Stimulated activated CD8-positive, alpha-beta memory T cell treated with anti-CD3 and anti-CD28 coated beads, Interleukin-12 subunit alpha, Interleukin-12 subunit beta, amount 100 ng/mL, for 1 hour (primary cell): ENCODE measurements at places on chromosomes 2 and 18.

DNA sequence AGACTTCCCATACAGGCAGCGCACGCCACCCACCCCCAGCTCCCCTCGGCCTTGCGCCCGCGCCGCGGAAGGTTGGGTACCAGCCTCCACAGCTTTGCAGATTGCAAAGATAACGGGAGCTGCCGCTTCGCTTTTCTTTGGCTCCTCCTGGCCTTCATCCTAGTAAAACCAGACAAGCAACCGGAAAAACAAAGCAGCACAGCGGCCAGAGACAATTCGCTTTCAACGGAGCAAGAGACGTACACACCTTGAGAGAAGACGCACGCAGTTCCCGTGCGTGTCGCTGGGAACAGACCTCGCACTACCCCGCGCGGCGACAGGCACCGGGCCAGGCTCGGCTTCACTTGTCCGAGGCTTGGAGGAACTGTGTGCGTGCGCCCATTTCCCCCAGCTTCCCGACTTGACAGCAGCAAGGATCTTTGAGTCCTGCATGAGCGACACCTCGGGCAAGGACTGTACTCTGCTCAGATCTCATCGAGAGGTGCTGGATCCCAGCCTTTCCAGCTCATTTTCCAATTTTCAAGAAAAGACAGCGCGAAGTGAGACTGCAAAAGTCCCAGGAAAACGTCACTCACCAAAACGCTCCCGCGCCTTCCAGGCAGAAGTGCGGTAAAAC is 964 bp downstream of the ZBTB7C start:
- DNase-seq = no peak

DNA sequence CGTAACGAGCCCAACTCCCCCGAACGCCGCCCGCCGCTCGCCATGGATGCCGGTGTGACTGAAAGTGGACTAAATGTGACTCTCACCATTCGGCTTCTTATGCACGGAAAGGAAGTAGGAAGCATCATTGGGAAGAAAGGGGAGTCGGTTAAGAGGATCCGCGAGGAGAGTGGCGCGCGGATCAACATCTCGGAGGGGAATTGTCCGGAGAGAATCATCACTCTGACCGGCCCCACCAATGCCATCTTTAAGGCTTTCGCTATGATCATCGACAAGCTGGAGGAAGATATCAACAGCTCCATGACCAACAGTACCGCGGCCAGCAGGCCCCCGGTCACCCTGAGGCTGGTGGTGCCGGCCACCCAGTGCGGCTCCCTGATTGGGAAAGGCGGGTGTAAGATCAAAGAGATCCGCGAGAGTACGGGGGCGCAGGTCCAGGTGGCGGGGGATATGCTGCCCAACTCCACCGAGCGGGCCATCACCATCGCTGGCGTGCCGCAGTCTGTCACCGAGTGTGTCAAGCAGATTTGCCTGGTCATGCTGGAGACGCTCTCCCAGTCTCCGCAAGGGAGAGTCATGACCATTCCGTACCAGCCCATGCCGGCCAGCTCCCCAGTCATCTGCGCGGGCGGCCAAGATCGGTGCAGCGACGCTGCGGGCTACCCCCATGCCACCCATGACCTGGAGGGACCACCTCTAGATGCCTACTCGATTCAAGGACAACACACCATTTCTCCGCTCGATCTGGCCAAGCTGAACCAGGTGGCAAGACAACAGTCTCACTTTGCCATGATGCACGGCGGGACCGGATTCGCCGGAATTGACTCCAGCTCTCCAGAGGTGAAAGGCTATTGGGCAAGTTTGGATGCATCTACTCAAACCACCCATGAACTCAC is 673 bp downstream of the PCBP1 start:
- no peak for DNase-seq

DNA sequence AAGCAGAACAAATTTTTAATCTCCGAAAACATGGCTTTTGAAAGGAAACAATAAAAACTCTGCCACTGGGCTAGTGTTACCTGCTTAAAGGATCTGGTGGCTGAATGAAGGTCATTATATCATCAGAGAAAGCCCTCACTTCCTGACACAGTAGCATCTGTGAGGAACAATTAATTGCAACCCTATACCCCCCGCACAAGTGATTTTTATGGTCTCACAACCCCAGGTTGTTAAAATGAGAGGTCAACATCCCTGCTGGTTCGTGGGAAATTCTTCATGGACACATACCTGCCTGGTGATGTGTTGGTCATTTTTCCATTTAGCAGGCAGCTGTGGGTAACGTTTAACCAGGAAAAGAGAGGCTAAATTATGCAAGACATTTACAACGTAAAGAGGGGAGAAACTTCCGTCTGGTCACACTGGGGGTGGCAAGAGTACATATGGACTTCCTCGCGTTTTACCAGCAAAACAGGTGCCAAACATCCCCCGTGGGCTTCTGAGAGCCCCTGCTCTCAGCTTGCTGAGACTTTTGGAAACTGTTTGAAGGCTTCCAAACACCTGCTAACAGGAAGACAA is 29.2 kb downstream of the NIFK start:
- no peak for DNase-seq

DNA sequence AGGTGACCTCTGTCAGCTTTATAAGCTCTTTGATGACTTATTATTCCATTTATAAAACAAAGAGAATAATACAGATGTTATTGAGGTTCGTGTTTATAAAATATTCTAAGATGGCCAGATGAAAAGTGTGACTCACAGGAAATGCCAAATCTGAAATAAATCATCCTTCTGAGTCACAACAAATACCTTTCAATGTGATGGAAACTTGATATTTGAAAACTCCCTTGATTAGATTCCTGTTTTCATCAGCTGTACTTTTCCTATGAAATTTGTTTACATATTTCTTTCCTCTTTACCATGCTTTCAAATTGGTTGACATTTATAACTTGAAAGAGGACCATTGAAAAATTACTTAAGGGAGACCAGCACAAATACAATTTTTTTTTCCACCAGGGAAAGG is 30.6 kb upstream of the PPP1R1C start:
- no peak for DNase-seq

GRCh38 chr2:121686902-121687301 is 37.6 kb upstream of the CLASP1 start:
- no peak for DNase-seq
